NCI-H2081 treated with DMSO at 0.1 percent for 48 hours (cell line): ENCODE measurements at places on chromosomes 4 and X.

DNA sequence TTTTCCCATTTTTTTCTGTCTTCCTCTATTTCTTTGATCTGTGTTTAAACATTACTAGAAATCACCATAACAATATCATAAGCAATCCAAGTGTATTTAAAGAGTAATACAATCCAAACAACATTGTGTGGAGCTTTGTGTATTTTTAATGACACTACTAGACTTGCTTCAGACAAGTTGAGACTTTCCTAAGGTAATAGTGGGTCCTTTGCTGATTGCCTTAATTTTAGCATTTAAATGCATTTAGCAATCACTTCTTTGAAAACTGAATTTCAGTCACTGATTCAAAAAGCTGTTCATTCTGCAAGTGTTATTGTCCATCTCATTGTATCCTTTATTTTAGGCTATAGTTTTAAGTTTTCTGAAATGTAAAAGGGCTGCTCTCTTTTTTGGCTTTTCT lies 804.8 kb downstream of the ADGRL3 start:
- no peak for DNase-seq

DNA sequence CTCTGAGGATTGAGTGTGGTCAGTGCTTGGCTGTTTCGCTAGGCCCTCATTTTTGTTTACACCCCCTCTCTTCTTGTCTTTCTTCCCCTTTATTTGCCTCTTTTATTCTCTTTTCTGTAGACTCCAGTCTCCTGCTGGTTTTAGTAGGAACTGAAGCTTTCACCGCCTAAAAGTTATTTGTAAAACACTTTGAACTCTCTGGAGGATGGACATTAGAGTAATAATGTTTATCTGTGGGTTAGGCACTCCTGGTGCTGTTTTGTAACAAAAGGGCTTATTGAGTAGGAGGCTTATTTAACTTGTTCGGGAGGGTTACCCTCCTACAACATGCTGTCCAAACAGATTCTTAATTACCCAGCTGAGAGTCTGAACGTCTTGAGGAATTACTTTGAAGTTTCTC lies 1.6 kb upstream of the ARHGAP10 start:
- DNase-seq = no peak

GRCh38 chr4:22504447-22504846 lies 11.4 kb downstream of the ADGRA3 start:
- no peak for DNase-seq

- DNase-seq = no peak
Observed at GRCh38 chrX:9656871-9657270, 108.8 kb downstream of the GPR143 start.

GRCh38 chr4:185165605-185166063 lies 22.6 kb downstream of the SLC25A4 start:
- no peak for DNase-seq

GRCh38 chr4:24656906-24657305 lies 72.6 kb upstream of the DHX15 start:
- no peak for DNase-seq

GRCh38 chr4:32163125-32163524 lies 1443.0 kb downstream of the PCDH7 start:
- no peak for DNase-seq

DNA sequence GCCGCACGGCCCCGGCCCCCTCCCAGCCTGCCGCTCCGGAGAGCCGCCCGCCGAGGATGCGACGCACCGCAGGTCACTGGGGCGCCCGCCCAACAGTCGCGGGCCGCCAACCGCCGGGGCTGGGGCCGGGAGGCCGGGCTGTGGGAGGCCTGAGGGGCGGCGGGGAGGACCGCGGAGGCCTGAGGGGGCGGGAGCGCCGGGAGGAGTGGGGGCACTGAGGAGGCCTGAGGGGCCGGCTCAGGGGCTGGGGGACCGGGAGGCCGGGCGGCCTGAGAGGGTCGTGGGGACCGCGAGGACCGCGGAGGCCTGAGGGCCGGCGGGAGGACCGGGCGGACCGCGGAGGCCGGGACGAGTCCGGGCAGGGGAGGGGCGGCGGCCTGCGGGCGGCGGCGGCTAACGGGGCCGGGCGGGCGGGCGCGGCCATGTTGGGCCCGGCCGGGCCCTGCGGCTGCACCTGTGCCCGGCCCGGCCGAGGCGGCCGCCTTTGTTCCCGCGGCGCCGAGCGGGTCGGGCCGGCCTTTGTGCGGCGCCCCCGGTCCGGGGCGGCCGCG lies 353 bp downstream of the NSD2 start:
- no peak for DNase-seq

DNA sequence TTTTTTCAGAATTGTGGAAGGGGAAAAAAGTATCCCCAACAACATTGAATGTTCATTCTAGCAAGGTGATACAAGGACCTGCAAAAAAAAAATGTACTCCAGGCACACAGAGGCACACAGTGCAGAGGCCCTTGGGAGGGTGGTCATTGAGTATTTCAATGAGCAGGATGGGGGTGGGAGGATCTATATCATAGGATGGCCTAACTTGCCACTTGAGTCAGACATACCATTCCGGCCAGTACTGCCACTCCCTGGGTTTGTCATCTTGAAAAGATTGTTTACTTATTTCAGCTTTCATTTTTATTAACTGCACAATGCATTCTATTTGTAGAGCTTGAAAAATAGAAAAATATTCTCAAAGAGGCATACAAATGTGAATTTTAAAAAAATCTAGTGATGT lies 18.7 kb downstream of the ZNF595 start:
- DNase-seq = no peak

DNA sequence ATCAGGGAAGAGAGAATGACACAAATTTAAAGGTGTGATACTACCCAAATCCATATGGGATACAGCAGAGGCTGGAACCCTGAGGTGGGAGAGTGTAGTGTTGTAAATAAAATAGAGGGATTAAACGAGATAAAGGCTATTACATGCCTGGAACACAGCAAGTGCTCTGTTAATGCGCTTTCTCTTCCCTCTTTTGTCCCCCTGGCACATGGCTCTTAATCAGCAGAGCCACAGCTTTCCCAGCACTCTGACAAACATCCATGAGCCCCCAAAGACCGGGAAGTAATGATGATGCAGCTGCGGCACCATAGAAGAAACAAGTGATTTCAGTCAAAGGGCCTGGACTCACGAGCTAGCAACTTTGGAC lies 85.9 kb downstream of the RASL11B start:
- no peak for DNase-seq

DNA sequence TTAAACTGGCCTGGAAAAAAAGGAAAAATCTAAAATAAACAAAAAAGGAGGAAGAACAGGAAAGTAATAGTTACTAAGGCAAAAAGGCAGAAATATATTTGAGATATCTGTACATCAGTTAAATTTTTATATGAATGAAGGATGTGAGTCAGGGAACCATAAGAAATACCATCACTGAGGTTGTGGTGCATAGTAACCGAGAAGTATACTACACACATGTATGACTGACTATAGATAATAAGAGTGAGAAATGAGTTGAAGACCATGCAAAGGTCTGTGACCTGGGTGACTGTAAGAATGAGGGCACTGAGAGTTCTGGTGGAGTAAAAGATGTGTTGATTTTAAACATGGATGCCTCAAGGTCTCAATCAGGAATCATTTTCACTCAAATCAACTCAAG lies 220.6 kb upstream of the FAM241A start:
- no peak for DNase-seq

GRCh38 chr4:59380841-59381366 lies 1819.2 kb upstream of the ADGRL3 start:
- DNase-seq = no peak

- no peak for DNase-seq
Observed at GRCh38 chr4:153486281-153487151, 20.4 kb downstream of the TMEM131L start.

GRCh38 chr4:22922426-22922825 lies 229.7 kb downstream of the GBA3 start:
- DNase-seq = no peak

DNA sequence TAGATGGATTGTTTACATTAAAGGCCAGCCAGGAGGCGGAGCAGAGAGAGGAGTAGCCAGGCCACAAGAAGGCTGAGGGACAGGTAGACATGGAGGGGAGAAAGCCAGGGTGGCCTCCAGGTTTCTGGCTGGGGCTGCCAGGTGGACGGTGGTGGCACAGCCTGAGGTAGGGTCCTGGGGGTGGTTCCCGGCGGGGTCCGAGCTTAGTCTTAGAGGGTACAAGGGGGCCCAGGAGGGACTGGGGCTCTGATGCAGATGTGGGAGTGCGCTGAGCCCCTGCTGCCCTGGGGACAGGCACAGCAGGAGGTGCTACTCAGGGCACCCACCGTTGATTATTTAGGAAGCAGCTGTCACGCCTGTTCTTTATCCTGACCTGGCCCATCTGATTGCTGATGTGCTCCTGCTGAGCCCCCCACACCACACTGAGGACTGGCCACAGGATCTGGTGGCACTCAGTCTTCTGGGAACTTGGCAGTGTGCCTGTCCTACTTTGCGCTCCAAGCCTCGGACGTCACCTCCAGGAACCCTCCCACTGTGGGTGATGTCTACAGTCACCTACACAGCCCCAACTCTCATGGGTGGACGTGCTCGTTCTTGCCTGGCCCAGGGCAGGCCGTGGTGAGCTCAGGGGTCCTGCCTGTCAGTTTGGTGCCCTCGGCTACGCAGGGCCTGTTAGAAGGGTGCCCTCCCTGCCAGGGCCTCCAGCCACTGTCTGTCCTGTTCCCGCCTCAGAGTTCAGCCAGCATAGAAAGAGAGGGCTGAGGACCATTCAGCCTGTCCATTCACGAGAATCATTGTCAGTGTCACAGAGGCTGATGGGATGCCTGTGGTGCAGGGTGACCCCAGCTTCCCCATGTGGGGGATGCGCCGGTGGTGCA lies 12.0 kb downstream of the WFS1 start:
- DNase-seq = no peak

GRCh38 chrX:42954880-42955279 lies 176.9 kb upstream of the PPP1R2C start:
- DNase-seq = no peak

- DNase-seq = no peak
Observed at GRCh38 chrX:120647127-120647526, 17.3 kb upstream of the C1GALT1C1 start.

DNA sequence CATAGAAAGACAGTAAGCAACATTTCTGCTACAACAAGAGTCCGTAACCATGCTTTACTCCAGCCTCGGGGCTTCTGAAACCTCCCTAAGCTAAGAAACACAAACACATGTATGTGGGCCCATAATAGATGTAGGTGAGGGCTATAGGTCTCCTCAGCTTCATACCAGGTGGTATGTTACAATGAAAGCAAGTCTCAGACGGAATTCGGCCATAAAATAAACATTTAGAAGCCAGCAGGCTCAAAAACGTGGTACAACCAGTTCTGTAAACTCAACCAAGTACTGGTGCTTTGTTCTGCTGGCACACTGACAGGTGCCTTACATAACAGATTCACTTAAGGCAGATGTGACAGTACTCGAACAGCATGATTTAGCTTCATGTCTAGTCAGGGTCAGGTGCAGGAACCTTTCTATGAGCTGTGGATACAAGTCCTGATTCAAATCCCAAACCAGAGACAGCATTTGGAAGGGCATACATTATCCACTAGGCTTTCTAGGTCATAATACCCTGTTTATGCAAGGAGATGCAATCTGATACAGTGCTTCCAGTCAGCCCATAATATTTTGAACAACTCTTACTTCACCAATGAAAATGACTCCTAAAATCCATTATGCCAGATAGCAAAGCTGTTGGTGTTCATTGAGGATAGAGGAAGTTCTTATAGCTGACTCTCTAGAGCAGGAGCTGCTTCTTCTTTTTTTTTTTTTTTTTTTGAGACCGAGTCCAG lies 113.8 kb upstream of the ENPP6 start:
- no peak for DNase-seq
